Kidney epithelial cell (primary cell): ENCODE measurements at places on chromosomes 5 and 9.

- DNase-seq, result no peak
Observed at GRCh38 chr9:124040935-124041816, 29.6 kb downstream of the LHX2 start.

- no peak for DNase-seq
Observed at GRCh38 chr9:16450578-16450977, 419.9 kb downstream of the BNC2 start.

- no peak for DNase-seq
Observed at GRCh38 chr9:99948482-99948881, 42.0 kb downstream of the STX17 start.

GRCh38 chr5:37015795-37016666 is 139.5 kb downstream of the NIPBL start:
- DNase-seq, result no peak

GRCh38 chr5:132228241-132229035 is 785 bp upstream of the P4HA2 start:
- DNase-seq, result no peak

- no peak for DNase-seq
Observed at GRCh38 chr9:93193388-93194220, 9.7 kb downstream of the WNK2 start.

- no peak for DNase-seq
Observed at GRCh38 chr5:129341306-129341705, 118.8 kb upstream of the ADAMTS19 start.

DNA sequence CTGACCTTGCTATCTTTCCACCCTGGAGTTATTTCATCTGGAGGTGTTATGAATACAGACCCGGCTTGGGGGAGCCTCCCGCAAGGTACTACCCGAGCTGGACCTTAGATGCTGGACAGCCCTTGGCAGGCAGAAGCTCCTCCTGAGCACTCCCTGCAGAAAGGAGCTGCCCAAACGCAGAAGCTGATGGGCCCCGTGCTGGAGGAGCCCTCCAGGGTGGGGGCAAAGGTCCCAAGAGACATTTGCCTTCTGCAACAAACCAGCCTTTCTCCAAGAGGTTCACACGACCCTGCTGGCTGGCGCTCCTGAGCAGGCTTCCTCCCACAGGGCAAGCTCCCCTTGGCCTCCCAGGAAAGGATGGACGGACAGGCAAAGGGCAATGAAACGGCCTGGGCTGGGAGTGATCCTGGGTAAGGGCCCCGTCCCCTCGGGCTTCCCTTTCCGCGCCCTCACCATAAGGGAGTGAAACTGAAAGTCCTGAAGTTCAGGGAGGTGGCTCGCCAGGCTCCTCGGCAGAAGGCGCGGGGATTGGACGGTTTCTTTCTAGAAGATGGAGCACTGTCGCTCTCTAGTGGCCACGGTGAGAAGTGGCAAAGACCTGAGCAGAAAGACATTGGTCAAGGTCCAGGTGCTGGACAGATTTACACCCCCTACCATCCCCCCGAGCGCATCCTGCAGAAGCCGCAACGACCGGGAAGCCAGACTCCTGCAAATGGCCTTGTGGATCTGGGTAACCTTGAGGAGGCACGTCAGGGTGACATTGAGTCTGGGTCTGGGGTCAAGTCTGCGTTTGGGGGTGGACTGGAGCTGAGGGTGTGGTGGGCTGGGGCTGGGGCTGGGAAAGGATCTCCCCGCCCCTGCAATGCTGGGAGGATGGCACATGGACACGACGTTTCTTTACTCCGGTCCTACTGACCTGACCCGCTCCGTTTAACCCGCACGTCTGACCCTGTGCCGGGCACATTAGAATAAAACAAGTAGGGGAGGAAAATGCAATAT is 56.4 kb downstream of the NEURL1B start:
- peak; percentile 35 for DNase-seq

- no peak for DNase-seq
Observed at GRCh38 chr5:93642526-93642925, 59.5 kb downstream of the NR2F1 start.

DNA sequence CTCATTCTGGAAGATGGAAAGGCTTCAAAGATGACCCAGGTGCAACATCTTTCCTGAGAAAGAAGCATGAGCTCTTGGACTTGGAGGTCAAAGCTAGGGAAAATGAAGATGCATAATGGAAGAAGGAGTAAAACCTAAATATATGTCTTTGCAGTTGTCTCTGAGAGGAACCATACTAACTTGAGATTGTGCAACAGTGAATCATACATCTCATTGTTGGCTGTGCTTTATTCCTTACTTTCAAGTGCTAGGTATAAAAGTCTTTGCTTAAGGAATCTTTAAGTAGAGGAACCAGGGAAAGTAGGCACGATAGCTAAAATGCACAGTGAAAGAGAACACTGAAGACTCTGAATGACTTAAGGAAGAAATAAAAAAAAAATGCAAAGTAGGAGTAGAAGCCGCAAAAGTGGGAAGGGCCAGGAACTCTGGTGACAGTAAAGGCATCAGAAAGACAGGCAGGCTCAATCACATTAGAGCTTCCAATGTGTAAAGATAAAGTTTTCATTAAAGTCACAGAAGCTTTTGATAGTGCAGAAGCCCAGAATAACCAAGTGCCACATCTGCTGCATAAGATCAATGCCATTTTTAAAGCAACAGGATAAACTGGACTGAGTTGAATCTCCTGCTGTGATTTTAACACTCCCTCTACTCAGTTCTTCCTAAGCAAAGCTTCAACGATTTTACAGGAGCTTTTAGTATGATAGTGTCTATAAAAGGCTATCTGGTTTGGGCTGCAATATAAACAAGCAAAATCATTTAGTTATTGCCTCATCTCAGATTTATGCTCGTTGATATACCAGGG is 432.3 kb upstream of the EDIL3 start:
- no peak for DNase-seq

GRCh38 chr5:172113036-172113435 is 75.0 kb downstream of the STK10 start:
- no peak for DNase-seq

GRCh38 chr5:78819707-78820106 is 165.4 kb downstream of the ARSB start:
- DNase-seq, result no peak

- DNase-seq, result no peak
Observed at GRCh38 chr5:34494111-34494755, 161.9 kb upstream of the RAI14 start.

- no peak for DNase-seq
Observed at GRCh38 chr9:124510650-124511425, 3.6 kb upstream of the NR5A1 start.

GRCh38 chr5:43290726-43291125 is 22.5 kb downstream of the HMGCS1 start:
- no peak for DNase-seq

DNA sequence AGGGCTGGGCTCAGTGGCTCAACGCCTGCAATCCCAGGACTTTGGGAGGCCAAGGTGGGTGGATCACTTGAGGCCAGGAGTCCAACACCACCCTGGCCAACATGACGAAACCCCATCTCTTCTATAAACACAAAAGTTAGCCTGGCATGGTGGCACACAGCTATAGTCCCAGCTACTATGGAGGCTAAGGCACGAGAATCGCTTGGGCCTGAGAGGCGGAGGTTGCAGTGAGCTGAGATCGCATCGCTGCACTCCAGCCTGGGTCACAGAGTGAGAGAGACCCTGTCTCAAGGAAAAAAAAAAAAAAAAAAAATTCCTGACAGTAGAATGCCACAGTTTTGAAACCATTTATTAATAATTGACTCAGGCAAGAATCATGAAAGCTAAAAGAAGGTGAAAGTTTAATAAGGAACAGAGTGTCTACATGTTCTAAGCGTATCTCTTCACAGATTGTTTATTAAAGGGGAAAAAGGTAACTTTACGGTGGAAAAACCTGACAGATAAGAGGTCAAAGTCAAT is 5.7 kb upstream of the PTGR1 start:
- no peak for DNase-seq

- no peak for DNase-seq
Observed at GRCh38 chr5:119322948-119323537, 32.8 kb upstream of the TNFAIP8 start.

DNA sequence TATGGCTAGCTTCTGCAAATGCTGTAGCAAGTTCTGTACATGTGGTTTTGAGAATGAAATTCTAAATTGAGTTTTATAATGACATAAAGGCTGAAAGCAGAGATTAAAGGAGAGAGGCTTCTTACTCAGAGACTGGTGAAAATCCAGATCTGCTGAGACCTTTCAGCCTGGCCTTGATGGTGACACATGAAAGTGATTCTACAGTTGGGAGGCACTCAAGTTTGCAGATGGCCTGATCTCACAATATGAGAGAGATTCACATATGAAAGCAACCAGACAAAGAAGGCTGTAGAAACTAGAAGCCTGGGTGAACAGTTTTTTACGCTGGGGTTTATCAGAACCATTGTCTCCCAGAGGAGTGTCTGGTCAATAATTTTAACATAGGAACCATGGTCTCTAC is 49.0 kb downstream of the RAB3C start:
- no peak for DNase-seq
